ENCODE measurements at places on chromosomes 7 and 10.

DNA sequence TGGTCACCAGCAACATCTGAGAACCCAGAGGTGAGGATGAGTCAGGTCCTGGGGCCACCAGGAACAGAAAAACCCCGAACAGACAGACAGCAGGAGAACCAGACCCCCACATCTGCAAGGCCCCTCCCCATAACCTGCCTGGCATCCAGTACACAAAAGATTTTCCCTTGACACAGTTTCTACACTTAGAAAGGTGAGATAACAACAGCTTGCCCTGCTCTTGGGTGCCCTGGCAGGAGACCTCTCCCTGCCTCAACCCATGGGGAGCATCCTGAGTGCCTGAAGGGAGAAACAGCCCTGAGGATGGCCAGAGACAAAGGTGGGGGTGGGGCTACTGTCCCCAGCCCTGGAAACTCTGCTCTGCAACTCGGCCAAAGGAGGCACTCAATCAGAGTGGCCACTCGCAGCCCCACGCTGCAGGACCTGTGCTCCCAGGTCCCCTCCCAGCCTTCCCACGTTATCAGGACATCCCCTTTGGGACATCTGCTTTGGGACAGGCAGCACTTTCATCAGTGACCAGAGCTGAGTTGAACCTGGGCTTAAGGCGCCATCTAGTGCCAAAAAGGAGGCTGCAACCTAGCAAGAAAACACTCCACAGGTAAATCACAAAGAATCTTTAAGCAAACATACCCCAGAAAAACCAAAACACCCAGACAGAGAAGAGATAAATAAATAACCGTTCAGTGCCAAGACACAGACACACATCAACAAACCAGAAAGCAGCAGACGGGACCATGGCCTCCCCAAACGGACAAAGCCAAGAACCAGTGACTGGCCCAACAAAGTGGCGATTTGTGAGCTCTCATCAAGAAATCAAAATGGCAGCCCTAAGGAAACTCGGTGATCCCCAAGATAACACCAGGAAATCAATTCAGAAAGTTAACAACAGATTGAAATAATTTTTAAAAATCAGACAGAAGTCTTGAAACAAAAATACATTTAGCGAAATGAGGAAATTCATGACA lies 233.7 kb downstream of the PTPRN2 start:
- no peak for ATAC-seq

GRCh38 chr7:147298611-147299043 lies 1182.0 kb downstream of the CNTNAP2 start:
- ATAC-seq: peak; percentile 88

- ATAC-seq: no peak
Measured at GRCh38 chr7:72055426-72055825, 356.7 kb downstream of the CALN1 start.

- no peak for ATAC-seq
Measured at GRCh38 chr10:62688971-62689700, 115.4 kb upstream of the ADO start.

DNA sequence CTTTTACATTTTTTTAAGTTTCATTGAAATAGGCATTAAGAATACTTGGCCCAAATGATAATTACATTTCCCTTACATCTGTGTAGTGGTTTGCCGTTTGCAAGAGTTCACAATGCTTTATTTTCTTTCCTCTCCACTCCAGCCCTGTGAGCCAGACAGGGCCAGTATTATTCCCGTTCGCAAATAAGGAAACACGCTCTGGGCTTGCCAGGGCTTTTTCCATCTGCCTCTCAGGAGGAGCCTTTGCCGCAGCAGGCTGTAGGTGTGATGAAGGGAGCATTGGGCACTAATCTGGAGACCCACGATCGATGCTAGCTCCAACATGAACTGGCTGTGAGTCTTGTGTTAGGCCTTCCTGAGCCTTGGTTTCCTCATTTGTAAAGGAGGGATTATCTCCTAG lies 154.4 kb downstream of the GALNT17 start:
- ATAC-seq: no peak

- ATAC-seq: peak; percentile 11
Measured at GRCh38 chr7:84139986-84140729, 54.4 kb downstream of the SEMA3A start.

- no peak for ATAC-seq
Measured at GRCh38 chr10:129090618-129091366, 376.2 kb upstream of the MGMT start.

DNA sequence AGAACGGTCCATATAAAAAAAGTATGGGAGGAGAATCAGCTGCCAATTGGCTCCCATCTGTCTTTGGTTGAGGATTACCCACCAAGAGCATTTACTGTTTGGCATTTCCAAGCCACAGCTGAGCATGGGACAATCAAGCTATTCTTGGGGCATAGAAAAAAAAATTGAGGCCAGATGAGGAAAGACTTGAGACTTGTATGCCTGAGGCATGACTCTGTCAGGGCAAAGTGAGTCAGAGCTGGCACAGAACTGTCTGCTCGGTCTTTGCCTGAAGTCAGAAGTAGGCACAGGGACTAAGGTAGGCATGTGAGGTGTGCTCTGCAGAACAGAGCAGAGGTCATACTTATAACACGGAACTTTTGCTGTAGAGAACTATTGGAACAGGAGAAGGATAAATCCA lies 126.5 kb upstream of the CHRM2 start:
- ATAC-seq: no peak

GRCh38 chr10:127492607-127493250 lies 56.4 kb upstream of the NPS start:
- peak; percentile 71 for ATAC-seq

DNA sequence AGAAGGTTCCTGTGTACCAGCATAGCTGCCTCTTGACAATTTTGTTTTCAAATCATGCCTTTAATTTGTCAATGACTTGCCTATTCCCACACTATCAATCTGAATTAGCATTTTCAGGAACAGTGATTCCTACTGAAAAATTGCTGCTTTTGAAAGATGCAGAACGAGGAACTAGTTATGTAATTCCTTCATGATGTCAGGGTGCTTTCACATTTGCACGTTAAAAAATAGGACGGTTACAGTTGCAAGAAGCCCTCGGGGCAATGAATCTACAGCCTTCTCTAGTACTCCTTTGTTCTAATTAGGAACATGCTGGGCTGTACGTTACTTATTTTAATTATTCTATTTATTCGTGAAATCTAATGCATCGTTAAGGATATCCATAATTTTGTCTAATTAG lies 253.9 kb downstream of the OTUD1 start:
- no peak for ATAC-seq
